GM19239 (cell line): ENCODE measurements at places on chromosomes 1 and 21.

DNA sequence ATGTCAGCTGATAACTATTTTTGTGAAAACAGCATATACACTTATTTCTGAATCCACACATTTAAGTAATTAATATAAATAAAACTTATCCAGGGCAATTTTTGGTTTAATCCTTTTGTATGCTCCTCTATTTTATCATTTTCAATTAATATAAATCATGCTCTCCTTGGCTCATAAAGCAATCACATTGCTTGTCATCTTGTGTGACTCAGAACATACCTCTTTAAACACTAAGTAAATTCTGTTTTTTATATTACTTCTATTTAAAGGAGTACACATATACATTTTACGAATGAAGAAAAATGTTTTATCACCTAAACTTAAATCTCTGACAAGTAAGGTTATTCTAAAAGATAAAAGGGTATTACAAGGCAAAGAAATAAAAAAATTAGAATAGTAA, 175.3 kb downstream of the USH2A start:
- no peak for DNase-seq

DNA sequence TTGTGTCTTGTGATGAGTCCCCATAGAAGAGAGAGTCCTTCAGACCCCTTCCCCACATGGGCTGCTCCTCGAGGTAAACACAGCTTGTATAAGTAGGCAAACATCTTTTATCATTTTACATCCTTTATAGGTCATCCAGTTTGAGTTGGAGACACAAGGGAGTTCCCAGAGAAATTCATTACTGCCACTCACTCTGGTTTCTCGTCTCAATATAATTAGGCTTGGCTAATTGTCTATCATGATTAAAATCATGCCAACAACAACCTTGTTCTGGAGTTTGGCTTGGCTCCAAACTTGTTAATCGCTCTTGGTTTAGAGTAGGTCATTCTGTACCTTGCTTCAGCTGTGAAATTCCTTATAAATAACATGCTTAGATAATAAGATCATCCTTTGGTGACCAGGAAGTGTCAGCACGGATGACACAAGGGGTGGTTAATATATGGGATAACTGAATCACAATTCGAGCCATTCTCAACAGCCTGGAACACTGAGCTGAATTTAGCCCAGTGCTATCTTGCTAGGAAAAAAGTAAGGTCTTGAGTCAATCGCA, 70.7 kb upstream of the DAB1 start:
- DNase-seq, result no peak

DNA sequence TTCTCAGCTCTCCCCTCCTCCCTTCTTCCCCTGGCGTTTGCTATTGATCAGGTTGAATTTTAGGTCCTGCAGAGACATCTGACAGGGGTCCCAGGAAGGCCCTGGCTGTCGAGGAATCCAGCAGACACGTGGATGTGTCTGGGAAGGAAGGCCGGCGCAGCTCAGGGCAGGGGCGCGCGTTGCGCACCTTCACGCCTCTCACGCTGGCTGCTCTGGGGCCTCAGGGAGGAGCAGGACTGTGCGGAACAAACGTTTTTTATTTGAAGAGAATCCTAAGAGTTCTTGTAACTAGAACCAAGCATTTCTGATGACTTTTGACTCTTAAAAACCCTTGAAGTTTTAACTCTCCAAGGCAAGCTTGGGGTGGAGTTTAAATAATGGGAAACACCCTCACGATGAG, 54.2 kb downstream of the SLC37A1 start:
- DNase-seq, result no peak

- no peak for DNase-seq
Measured at GRCh38 chr1:219210067-219210466, 36.4 kb downstream of the LYPLAL1 start.

DNA sequence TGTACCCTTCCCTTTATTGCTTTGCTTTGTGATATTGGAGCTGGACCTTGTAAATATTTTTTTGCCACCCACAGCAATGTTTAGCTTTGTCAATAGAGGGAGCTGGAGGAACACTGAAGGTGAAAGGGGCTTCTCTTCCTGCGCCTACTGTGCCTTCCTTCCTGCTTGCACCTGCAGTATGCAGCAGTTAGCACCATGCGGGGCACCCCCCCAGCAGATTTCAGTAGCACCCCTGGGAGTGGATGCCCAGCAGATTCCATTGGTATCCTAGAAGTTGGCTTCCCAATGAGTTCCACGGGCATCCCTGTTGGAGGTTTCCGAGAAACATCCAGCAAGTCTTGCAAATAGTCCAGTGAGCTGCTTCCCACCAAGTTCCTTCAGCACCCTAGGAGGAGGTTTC, 25.6 kb downstream of the S100A10 start:
- DNase-seq, result peak; percentile 17

DNA sequence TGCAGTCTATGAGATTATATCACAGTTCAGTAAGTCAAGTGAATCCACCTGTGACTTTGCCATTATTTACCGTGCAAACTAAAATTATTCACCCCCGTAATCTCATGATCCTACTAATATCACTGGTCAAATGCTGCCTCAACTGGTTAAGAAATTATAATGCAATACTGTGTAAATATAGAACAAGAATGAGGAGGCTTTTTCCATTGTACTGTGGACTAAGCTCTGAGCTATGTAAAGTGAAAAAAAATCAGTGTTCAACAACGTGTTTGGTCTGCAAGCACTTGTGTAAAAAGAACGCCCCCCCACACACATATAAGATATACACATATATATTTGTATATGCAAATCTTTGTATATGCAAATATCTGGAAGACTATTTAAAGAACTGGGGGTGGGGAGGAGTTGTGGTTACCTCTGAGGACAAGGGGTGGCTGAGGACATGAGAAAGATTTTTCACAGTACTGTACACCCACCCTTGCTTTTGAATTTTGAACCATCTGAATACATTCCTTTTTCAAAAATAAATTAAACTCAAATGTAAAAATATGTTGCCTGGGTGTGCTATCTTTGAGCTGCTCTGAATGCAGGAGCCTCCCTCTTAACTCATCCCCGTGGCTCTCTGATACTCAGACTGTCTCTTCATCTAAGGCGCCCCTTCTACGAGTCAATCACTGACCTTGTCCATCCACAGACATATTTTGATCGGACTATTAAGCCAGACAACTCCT, 57.0 kb downstream of the PTP4A2 start:
- DNase-seq, result no peak

GRCh38 chr1:157105988-157106812, 6.6 kb upstream of the ETV3L start:
- peak; percentile 64 for DNase-seq

DNA sequence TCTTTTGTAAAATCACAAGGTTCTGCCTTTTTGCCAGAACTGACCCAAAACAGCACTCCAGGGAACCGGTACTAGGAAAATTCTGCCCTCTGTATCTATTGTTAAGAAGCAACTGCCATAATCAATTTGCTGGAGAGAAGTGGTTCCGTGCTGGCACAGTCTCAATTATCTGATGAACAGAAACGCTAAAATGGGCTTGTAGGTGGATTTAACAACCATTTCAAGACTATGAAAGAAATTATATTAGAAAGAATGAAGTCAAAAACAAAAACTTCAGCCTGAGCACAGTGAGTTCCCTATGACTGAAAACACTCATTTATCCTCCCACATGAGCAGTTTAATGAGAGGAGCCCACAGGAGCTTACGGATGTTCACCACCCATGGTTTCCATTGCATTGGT, 4.4 kb downstream of the JAM2 start:
- no peak for DNase-seq

- no peak for DNase-seq
Measured at GRCh38 chr21:32587651-32588050, 2.3 kb upstream of the TCP10L start.

DNA sequence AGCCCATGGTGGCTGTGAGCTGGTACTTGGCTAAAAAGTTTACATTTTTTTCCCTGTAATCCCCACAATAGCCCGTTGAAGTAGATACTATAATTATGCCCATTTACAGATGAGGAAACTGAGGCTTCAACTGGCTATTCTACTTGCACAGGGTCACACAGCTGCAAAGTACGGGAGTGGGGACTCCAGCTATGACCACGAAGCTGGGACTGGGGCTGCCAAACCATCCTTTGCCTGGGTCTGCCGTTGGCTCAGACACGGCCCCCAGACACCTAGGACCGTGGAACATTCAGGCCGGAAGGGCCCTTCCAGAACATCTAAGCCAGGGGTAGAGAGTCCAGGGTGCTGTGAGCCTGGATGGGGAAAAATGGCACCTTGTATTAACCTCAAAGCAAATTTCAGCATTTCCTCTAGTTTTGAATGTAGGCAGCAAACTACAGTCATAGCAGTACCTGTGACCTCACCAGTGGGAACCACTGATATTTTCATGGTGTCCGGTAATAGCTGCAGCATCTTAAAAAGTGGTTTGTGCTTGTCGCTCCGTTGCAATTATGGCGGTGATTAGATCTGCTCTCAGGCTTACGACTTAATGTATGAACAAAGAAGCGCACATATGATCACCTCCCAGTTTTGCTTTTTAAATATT, 4.3 kb downstream of the TP73 start:
- peak; percentile 68 for DNase-seq

DNA sequence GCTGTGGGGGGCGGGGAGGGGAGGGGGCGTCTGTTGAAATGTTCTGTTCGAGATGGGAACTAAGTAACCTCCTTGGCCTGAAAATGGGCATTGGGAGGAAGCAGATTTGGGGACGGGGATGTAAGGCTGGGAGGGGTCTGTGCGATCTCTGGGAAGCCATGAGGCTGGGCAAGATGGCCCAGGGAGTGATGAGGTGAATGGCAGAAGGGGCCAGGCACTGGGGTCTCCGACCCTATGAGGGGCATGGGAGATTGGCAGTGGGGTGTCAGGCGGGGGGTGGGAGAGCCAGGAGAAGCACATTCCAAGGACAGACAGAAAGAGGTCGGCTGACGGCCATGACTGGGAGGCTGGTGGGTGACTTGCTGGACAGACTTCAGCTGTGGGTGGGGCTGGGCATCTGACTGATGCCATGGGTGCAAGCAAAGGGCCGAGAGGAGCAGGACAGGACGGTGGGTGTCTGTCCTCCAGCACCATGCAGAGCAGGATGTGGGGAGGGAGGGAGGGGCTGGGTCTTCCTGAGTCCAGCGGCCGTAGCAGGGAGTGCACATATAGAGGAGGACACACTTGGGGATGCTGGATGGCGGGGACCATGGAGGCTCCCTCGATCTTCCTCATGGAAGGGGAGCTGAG, 30.0 kb upstream of the COL18A1 start:
- DNase-seq, result no peak

- DNase-seq, result no peak
Measured at GRCh38 chr1:2360588-2361364, 30.6 kb downstream of the MORN1 start.
